D341Med (cell line): ENCODE measurements at places on chromosomes 6 and 20.
A peak's percentile ranks its signal among the peaks of the same experiment; 100 is the strongest.

DNA sequence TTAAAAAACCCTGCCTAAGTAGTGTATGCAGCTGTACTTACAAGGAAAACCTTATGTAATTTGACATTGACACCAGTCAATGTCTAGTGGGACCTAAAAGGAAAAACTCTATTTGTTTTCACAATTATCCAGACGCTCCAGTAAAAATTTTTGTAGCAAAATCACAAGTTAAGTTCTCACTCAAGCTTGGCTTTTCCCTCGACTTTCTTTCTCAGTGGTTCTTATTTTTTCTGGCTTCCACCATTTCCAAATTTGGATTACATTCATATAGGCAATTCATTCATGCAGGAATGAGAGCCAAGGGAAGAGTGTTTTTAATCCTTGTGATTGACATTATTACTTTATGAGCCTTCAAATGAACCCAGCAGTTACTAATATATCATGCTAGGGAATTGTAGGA is 66.0 kb upstream of the ADGRG6 start:
- DNase-seq: no peak

DNA sequence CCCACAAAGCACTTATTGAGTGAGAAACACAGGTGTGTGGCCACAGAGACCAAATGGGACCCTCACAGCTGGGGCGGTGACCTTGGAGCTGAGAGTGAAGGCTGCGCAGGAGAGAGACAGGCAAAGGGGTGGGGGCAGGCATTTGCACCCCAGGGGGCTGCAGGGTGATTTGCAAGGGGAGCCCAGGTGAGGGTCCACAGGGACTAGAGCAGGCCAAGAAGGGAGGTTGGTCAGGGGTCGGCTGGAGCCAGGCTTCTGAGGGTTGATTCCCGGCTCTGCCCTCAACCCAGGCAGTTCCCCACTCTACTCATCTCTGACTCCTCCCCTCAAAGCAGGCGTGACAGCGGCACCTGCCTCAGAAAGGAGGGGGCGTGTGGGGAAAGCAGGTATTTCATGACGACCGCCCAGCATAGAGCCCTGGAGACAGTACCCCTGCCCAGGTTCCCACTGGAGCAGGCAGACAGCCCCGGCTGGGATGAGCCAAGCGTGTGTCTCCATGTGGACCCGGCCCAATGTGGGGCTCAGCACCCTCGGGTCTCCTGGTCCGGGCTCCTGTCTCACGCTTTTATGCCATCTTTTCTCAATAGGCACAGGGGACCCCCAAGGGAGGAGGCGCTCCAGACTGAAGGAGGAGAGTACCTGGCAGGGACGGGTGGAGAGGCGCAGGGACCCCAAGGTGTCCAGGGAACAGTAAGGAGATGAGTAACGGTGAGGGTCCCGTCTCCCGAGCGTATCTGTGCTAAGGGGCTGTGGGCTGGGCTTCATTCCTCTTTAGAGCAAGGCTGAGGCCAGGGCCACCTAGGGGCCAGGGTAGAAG is 3.1 kb upstream of the MRGBP start:
- no peak for DNase-seq

DNA sequence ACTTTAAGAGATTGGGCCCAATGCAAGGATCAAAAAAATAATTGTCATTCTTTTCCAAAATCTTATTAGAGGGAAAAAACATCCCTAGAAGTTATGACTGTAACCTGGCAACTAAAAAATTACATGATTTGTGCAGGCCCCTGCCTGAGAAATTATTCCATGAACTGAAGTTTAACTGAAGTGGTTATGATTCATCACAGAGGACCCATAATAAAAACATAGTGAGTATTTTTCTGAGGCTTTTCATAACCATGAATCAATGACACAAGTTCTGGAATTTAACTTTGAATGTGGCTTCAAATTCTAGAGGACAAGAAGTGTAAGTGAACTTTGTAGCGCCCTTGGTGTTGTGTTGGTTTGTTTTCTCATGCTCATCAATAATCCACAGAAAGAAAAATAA is 31.1 kb upstream of the CARMIL1 start:
- no peak for DNase-seq

GRCh38 chr6:57221936-57222742 is at the start of gene RAB23:
Gene RAB23, minus strand, starts transcription at chr6:57222307. Its CDS starts 11,927 bp downstream, at chr6:57210380.
- peak; percentile 99 for DNase-seq

- DNase-seq: no peak
Measured at GRCh38 chr6:134152767-134153485, 100.5 kb upstream of the SLC2A12 start.

DNA sequence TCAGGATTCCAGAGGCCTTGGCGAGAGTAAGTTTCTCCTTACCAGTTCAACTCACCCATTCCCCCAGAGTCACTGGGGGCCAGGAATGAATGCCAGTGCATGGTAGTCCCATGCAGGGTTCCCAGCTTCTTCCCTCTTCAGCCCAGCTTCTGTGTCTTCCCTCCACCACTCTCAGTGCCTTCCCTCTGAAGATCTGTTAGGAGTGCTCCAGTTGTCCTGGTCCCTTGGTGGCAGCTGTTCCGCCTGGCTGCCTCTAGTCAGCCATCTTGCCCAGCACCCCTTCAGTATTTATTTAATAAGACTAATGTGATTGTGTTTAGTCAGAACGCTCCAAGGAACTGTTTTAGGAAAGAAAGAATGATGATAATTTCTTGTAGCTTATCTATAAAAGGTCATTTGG is 23.1 kb downstream of the FIG4 start:
- DNase-seq: no peak

DNA sequence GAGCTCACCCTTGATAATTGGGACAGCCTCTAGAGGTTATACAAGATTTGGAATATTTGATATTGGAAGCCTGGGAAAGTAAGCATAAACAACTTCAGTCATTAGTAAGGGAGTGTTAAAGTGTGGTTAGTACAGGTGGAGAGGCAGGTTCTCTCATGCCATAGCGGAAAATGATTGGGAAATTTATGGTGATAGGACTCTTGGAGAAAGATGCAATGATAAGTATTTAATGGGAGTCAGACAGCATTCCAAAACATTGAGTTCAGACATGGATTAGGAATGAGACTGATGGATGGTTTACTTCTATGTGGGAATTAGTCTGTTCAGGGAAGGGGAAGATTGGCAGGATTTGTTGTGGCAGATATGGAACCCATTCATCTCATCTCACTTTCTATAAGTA is 152.7 kb downstream of the MCHR2 start:
- no peak for DNase-seq

DNA sequence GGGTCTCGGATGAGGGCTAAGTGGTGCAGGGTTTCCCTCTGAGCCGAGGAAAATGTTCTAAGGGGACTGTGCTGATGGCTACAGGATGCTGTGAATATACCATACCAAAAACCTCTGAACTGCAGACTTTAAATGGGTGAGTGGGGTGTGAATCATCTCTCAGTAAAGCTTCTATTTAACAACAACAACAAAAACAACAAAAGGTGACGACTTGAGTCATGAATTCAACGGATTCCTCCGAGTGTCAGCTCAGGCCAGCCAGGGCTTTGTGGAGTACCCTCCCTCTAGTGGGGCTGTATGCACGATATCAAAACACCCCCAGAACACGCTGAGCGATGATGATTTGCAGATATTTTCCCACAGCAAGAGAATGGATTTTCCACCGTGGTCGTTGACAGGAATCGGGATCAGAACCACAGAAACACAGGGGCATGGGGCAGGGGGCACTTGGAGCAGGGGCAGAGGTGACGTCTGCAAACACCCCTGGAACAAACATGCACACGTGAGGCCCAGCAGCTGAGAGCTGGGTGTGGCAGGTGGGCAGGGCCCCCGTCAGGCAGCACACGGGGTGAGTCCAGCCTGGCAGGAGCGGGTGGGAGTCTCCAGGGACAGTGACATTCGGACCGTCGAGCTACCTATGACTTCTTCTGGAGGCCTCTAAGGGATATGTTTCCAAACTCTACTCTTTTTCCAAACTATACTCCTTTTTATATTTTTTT is 38.6 kb downstream of the SLC2A4RG start:
- no peak for DNase-seq

DNA sequence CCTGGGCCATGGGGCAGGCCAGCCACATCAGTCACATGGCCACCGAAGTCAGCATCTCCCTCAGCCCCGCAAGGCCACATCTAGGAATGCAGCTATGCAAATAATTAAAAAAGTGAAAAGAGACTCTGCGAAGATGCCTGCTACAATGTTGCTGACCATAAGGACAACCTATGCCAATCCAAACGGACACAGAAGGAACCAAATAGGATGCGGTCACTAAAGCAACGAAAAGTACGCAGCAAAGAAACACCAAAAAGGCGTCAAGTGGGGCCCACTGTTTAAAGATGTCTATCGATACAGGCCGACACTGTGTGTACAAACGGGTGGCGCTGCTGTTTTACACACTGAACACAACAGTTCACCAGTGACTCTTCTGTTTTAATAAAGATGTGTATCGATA is 56.4 kb downstream of the TAF4 start:
- no peak for DNase-seq

- peak; percentile 55 for DNase-seq
Measured at GRCh38 chr6:65776332-65776731, 69.3 kb upstream of the EYS start.

GRCh38 chr6:43221046-43221972 is 8.0 kb downstream of the DNPH1 start:
- peak; percentile 29 for DNase-seq

DNA sequence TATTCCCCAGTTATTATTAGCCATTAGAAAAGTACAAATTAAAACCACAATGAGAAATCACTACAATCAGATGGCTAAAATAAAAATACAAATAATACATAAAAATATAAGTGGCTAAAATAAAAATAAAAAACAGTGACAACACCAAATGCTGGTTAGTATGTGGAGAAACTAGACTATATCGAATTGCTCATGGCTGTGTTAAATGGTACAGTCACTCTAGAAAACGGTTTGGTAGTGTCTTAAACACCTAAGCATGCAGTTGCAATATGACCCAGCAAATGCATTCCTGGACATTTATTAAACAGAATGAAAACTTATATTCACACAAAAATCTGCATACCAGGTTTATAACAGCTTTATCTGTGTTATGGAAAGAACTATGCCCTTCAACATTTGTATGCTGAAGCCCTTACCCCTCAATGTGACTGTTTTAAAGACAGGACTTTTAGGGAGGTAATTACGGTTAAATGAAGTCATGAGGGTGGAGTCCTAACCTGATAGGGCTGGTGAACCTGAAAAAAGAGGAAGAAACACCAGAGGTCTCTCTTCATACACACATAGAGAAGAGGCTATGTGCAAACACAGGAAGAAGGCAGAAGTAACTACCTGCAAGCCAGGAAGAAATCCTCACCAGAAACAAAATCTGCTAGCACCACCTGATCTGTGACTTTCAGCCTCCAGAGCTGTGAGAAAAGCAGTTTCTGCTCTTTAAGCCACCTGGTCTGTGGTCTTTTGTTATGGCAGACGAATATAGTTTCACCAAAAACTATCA is 84.9 kb downstream of the ASCC3 start:
- peak; percentile 4 for DNase-seq

DNA sequence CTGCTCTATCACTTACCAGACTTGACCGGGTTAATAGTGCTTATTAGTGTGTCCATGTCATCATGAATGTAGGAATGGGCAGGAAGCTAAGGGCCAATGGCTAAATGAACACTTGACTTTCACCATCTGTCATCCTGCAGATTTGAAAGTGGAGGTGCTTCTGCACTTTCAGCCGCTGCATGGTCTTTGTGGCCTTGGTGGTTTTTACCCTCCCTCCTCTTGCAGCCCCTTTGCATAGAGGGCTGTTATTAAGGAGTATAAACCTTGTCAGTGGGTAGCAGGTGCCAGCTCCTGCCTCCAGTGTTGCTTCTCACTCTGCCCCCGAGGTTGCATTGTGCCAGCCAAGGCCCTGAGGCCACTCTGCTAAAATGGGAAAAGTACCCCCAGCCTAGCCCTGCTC is 122.2 kb upstream of the TNFAIP3 start:
- no peak for DNase-seq

DNA sequence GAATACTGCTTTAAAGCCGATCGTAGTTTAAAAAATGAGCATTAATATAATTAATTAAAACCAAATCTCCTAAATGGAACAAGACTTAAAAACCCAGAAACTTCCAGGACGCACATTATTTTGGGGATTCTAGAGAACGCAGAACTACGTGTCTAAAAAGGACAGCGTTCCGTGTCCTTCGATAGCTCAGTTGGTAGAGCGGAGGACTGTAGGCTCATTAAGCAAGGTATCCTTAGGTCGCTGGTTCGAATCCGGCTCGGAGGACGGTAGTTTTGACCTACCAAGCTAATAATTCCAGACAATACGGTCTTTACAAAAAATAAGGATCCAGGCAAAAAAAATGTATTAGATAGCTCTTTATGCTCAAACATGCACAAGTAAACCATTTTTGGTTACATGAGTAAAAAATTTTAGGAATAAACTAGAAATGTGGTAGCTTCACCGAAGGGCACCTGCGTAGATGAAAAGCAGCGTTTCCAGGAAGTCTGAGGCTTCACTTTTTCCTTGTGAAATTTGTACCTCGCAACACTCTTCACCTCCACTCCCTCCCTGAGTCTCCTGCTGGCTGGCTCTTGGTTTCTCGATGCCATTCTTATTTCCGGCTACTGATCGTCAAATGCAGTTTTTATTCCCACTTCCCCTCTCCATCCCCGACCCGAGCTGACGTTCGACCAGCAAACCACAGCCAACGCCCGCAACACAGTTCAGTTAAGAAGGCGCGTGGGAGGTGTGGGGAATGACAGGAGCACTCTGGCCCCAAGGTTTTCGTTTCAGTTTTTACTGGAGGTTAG is 19.6 kb upstream of the ABT1 start:
- no peak for DNase-seq

DNA sequence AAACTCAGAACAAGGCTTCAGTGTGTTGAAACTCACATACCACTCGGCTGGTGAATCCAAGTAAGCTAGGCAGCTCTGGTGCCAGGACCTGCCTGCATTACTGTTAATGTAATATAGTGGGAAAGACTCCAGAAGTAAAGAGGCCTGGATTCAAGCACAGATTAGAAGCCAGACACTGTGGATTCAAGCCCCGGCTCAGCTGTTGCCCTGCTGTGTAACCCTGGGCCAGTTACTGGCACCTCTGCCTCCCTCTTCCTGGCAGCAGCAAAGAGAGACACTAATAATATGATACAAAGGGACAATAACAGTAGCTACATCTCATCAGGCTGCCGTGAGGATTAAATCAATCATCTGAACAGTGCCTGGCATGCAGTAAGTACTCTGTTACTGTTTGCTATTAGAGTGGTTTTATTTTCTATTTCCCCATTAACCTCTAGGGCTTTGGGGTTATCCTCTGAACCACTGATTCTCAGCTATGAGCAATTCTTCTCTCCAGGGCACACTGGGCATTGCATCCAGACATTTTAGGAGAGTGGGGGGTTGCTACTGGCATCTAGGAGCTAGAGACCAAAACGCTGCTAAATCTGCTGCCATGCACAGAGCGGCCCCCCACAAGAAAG is 92.9 kb downstream of the ZMYND8 start:
- peak; percentile 52 for DNase-seq
